KG1 (cell line): ENCODE measurements at places on chromosomes 3 and 15.

DNA sequence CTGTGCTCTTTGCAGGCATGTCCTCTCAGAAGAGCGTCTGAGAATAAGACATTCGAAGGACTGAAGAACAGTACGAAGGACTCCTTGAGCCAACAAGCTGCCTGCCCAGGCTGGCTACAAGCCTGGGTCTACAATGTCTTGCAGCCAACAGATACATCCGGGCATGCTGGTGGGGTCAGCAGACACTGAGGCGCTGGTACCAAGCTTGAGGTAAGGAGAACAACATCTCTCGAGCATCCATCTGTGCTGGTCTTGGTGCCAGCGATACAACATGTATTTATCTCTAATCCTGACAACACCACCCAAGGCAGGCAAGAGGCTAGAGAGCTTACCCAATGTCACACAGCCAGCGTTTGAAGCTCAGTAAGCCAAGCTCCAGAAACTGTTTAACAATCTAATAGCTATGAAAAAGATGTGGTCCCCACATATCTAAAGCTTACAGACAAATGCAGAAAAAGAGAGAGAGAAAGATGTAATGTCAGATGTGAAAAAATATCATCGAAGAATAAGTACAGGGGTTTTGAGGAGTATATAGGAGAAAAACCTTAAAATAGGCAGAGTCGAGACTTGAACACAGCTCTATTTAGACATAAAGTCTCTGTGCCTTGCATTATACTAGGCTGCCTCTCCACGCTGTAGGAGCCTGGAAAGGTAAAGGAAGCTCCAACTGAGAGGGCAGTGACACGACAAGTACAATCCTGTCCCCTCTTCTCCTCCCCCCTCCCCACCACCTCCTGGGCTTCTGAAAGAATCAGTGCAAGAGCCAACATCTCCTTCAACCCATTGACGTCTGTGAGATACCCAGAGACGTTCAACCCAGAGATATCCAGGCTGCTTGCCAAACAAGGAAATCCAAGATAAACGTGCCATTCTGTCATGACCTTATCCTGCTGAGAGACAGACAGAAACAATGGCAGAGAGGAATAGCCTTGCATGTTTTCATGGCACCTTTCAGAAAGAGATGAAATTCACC is 39.4 kb downstream of the WWTR1 start:
- no peak for DNase-seq

DNA sequence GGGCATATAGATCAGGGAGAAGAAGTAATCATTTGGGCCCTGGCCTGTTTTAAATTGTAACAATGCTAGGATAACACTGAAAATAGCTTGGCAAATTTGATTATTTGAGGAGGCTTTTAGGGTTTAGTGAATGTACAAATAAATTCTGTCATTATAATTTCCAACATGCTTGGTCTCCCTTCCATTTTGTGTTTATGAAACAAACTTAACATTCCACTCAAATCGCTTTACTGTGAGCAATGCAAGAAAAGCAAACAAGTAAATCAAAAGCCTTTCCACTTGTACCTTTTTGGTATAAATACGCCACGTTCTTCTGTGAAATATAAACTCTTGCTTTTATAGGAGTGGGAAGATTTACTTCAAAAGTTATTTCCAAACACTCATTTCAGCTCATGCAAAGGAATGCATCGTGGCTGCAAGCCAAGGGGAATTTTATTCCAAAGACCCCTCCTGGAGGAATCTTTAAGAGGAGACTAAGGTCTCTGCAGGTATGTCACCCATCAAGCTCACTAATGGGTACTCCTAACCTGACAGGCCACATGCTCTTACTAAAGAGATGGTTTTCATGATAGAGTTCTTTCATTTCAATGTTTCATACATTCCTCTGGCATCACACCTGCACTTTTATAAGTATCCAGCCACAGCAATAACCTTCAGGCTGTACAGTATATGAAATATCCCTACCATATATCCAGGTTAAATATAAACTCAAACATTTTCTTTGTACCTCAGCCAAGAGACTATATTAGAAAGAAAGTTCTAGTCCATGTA is 115.2 kb downstream of the P3H2 start:
- DNase-seq: no peak

DNA sequence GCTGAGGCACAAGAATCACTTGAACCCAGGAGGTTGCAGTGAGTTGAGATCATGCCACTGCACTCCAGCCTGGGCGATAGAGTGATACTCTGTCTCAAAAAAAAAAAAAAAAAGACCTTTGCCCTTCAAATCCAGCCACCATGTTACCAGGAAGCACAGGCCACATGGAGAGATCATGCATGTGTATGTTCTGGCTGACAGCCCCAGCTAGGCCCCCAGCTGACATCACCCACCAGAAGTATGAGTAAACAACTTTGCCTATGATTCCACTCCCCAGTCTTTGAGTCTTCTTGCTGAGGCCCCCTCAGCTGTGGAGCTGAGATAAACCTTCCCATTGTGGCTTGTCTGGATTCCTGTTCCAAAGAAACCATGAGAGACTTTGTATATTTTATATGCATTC is 3.3 kb upstream of the ARIH2 start:
- no peak for DNase-seq

DNA sequence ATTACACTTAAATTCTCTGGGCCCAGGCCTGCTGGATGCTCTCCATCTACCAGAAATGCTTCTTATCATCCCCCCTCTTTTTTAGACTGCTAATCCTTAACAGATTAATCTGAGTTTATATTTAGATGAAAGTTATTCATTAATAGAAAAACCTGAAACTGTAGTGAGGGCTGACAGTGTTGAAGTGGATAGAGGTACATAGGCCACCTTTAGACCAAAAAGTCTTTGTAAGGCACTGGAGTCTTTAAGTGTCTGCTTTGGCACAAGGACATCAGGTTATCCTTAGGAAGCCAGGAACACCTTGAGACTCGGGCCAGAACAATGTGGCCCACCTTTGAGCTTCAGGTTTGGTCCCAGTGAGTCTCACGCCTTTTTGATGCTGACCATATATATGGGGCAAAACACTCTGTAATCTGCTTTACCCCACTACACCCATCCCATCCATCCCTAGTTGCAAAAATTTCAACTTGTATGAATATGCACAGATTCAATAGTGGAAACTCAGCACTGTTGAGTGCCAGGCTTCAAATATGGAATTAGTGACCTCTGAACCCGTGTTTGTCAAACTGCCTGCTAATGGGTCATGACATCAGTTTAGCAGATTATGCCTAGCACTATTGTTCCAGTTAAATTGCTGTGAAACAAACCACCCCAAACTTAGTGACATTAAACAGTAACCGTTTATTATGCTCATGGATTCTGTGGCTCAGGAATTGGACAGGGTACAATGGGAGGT is 44.0 kb downstream of the PDE8A start:
- no peak for DNase-seq

DNA sequence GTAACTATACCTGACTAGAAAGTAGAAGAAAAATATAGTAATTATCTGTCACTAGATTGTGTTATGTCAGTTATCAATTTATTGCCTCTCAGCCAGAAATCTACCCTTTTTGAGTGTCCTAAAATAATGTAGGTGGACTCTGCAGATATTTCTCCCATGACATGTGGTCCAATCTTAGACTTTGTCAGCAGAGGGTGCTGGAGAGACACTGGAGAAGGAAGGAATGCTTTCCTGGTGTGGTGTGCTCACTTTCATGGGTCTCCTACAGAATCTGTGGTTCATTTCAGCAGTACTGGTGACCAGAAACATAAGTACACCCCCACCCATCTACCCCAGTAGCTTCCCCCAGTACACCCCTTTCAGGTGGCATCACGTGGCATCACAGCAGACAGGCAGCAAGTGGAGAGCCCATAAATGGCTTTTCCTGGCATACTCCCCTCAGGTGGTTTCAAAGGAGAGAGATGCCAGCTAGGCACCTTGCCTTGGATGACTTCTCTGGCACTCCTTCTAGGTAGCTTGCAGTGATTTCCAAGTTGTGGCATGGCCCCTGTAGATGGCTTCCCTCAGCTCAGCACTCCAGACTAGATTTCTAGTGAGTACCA is 114.7 kb downstream of the GADL1 start:
- DNase-seq: no peak

DNA sequence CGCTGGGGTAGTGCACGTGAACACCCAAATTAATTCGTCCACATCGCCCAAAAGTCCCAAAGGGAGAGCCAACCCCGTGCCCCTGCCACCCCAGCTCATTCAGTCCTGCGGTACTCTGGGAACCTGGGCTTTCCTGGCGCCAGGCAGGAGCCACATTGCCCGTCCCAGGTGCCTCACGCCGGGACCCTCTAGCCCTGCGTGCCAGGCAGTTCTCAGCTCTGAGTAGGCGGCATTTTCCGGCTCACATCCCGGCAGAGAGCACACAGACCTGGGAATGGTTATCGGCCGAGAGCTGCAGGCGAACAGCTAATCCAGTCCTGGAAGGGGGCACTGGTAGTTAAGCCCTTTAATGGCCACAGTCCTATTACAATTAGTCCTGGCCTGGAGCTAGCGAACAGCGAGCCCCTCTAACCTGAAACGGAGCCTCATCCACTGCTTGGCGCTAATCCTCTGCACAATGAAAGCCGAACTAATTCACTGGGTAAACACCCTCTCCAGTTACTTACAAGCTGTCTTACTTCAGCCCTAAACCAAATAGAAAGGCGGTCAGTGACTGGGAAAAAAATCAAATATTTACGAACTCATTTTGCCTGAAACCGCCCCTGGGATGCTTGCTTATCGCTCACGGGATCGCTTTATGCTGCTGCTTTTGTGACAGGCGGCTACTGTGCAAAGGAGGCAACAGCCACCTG is 254.6 kb upstream of the SOX14 start:
- no peak for DNase-seq

DNA sequence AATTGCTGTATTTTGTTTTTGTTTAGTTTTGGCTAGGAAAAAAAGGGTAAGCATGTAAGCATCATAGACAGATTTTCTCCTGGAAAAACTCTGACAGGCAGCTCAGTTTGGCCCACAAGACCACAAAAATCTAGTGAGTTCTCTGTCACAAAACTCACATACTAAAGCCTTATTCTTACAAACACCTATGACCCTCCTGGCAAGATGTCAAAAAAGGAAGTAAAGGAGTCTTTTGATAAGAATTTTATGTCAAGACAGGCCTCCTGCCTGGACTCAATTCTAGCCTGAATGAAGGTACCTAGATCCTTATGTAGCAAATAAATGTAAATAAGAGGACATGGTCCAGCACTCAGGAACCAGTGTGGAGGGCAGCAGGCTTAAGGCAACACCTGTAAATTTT is 668.3 kb upstream of the ZNF385D start:
- no peak for DNase-seq

- DNase-seq: no peak
Observed at GRCh38 chr15:43107751-43108150, 1.9 kb upstream of the UBR1 start.

- DNase-seq: no peak
Observed at GRCh38 chr15:61946778-61947177, 113.5 kb downstream of the VPS13C start.

GRCh38 chr3:148381051-148381450 is 316.7 kb upstream of the AGTR1 start:
- no peak for DNase-seq

- no peak for DNase-seq
Observed at GRCh38 chr15:89030311-89030710, 57.9 kb upstream of the ABHD2 start.

GRCh38 chr15:85657132-85657531 is 137.6 kb downstream of the KLHL25 start:
- DNase-seq: no peak

GRCh38 chr15:92807971-92808571 is 92.1 kb upstream of the CHD2 start:
- no peak for DNase-seq

DNA sequence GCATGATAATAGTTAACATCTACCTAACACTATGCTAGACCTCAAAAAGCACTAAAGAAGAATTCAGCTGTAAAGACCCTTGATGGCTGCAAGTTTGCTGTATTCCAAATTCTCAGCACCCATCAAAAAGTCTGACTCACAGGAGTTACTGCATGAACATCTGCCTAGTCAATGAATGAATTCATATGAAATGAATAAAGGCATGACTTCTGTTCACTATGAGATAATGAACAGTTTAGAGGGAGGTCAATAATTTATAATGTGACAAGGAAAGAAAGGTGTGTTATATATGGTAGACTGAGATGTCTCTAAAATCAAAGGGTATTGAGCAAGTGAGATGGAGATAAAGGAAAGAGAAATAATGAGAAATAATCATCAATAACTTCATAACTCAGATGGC is 508.2 kb upstream of the TGFBR2 start:
- no peak for DNase-seq

GRCh38 chr15:70150405-70150747 is 52.7 kb upstream of the TLE3 start:
- DNase-seq: no peak

- no peak for DNase-seq
Observed at GRCh38 chr3:61648481-61648880, 87.1 kb downstream of the PTPRG start.

- no peak for DNase-seq
Observed at GRCh38 chr15:86624261-86625036, 544.8 kb downstream of the AGBL1 start.

DNA sequence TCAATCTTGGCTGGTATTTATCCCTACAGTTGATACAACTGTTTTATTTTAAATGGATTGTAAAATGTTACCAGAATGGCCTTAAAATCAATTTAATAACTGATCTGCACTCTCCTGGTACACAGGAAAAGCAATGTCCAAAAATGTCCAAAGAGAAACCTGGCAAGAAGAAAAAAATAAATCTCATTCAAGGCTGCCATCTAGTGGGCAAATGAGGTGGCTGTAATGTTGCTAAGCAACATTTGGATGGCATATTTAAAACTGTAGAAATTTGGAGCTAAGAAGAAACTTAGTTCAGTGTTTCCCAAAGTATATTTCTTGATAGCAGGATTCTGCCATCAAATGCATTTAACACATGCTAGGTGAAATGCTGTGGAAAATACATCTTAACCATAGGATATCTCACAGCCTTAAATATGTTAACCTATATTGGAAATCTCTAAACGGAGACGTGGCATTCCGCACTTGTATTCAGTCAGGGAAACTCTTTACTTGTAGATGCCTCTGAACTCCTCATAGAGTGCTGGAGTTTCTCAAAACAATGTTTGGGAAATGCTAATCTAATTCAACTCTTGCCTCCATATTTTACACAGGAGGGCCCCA is 216.8 kb downstream of the ERC2 start:
- DNase-seq: no peak

DNA sequence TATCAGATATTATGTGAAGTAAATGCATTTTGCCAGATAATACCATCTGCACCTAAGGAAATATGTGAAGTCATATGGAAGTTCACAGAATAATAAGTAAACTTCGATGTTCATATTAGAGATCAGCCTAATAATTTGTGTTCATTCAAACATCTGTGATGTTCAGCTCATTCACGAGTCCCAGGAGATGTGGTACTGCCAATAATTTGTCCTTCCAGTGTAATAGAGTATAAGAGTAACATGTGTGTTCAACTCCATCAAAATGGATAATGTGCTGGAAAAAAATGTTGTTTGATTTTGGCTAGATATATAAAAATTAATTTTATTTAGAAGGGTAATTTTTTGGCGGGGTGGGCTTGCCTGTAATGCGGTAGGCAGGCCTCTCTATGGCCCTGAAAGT is 75.4 kb upstream of the ARL6 start:
- no peak for DNase-seq
